CD4-positive, alpha-beta T cell treated with Interleukin-15 for 4 hours (primary cell): ENCODE measurements at places on chromosomes 5 and 9.

DNA sequence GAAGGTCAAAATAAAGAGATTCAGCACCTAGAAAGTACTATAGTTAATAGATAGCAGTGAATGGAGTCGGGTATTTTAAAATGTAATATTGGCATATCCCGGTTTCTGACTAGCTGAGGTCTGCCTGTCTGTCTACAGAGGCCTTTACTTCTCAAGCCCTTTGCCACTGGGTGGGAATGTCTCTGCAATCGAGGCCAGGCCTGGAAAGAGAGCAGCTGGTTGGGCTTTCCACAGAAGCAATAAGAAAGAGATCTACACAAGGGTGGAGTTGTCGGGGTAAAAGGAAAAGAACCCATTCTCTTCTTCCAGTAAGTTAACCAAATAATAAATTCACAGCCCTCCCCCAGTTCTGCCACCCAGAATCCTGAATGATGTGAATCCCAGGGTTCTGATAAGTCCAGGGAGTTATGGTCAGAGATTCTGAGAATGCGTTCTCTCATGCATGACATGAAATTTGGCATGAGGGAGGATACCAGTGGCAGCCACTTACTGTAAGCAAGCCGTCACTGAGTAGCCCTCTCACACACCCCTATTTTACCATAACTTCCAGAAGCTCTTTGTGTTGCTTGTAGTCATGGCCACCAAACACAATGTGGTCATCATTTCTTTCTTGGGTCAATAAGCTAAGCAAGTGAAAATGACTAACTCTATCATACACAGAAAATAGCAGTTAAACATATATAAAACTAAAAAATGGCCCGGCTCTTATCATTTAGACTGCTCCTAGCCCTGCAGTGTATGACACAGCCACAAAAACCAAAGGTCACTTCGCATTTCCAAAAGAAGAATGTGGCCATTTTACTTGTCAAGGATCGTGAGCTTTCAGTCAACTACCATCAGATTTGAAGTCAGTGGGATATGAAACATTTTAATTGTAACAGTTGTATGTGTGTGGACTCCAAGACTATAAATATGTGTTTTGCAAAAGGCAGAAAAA is 185.0 kb downstream of the GLIS3 start:
- DNase-seq = no peak

- no peak for DNase-seq
These were observed 188.4 kb upstream of the DAPK1 start for GRCh38 chr9:87309236-87309635.

DNA sequence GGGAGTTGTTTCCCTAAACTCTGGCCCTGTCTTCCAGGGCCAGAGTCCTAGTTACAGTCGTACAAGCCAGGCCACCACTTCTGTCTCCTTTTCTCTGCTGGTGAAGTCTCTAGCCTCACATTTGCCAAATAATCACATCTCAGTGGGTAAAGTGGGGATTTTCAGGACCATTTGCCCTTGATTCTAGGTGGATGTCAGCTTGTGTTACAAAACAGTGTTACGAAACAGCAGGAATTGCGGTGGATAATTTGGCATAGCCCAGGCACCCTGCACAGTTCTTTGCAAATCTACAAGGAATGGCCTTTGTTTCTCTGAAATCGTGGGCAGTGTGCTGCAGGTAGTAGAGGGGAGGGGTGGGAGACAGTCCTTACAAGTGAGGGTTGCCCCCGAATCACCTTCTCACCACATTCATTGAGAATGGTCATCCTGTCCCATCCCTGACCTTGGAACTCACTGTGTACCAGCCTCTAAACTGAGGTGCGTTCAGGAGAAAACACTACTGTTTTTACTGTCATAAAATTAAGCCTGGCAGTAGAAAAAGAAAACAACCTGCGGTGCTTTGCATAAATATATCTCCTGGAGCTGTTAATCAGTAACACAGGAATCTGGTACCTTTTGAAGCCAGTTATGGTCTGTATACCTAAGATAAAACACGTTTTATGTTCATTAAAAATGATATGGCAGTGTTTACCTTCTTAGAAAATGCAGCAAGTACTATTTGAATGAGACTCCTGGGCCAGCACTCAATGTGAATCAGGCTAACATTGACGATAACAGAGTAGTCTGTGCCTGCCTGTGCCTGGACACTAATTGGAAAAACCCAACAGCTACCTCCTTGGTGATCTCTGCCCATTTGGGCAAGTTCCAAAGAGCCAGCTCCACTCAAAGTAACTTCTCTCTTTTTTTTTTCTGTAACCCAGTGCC is 44.3 kb downstream of the CYSTM1 start:
- no peak for DNase-seq

DNA sequence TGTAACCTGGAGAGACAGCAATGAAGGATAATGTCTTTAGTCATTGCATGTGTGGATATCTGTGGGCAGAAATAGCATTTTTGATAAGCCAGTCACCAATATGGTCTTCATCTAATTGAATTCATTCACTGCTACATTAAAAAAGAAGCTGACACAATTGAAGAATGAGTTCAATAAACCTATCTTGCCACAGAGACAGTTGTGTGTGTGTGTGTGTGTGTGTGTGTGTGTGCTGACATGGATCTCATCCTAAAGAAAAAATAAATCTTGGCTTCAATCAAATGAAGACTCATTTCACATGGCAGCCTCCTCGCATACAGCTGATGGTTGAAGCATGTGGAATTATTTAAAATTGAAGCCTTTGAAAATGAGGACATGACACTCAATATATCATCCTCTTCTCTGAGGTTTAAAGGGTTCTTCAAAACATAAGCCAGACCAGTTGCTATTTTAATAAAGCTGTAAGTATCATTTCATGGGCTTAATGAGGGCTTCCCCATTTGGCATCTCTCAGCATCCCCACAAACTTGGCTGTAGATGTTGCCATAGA is 118.5 kb upstream of the PTPN3 start:
- no peak for DNase-seq

DNA sequence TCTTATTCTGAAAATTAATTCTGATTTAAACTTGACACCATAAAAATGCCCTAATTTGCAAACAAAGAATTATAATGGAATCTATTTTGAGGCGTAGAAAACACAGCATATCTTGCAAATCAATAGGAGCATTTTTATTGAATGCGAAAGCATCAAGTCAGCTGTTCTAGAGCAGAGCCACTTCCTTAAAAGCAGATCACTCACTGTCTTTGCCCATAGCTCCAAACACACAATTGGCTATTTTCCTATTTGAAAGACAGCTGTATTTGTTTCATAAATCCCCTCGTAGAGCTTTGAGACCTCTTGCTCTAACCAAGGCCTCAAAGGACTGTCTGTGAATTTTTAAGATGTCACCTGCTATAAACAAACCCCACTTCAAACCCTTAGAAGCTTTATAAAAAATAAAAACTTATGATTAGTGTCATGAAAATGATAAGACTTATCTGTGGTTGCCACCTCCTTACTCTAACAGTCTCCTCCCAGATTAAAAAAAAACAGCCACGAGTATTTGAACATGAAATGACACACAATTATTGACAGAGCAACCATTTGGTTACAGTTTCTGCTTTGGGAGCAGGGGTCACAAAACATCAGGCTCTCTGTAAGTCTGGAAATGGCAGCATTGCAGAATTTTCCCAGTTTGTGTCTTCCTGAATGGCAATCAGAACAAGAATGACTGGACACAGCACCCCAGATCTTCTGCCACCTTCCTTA is 75.6 kb upstream of the RASEF start:
- DNase-seq = no peak
